Activated CD4-positive, alpha-beta T cell treated with anti-CD3 and anti-CD28 coated beads, Interleukin-2, amount 50 U/mL, for 48 hours (primary cell): ENCODE measurements at places on chromosomes 3 and 15.

DNA sequence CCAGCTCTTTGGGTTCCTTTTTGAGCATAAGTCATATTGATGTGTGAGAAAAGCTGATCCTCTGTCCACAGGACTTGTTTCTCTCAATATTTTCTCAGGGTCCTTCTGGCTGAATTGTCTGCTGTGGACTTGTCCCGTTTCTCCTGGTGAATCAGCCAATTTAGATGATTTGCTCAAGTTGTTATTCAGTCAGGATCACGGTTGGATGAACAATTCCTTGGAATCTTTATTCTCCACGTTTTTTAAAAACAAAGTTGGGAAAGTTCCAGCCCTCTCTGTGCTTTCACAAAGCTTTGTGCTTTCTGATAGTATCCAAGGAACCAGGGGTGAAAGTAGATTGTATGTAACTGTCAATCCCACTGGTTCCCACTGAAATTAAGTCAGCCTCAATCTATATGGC, 61.3 kb downstream of the LRRC3B start:
- no peak for DNase-seq

GRCh38 chr15:76333720-76334437, 2.7 kb upstream of the ISL2 start:
- DNase-seq = no peak

GRCh38 chr15:87348746-87349145, 907.8 kb downstream of the NTRK3 start:
- no peak for DNase-seq

DNA sequence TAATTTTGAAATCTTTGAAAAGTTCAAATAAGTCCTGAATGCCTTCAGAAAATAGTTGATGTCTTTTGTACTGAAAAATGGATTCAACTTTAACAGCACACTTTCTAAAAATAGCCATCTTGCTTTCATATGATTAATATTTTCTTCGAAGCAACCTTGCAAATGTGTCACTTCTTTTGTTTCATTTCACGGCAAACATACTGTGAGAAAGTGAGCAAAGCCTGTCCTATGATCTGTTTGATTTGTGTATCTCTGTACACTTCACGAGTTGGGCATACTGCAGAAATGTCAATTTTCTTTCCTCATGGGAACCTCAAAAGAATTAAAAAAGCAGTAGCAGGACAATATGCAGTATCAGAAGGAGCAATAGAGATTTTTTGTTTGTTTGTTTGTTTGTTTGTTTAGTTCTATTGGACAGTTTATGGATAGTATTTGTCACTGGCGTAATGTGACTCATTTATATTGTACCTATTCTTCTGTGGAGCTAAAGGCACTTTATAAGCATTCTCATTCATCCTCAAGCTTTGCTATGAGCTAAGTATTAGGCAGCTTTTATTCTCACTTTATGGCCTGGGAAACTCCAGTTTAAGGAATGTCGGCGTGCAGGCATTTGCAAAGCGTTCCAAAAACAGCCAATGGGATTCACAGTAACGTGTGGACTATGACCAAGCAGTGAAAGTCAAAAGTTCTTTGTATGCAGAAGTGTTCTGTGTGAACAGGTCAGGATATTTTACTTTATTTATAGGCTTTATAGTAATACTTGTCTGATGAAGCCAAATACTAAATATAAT, 572.0 kb downstream of the NAALADL2 start:
- no peak for DNase-seq
